Stimulated activated CD8-positive, alpha-beta memory T cell treated with anti-CD3 and anti-CD28 coated beads, Interleukin-15, amount 100 ng/mL, for 24 hours (primary cell): ENCODE measurements at places on chromosomes 2 and 18.

GRCh38 chr2:101300836-101301235 lies 7.7 kb downstream of the RNF149 start:
- DNase-seq, result no peak

DNA sequence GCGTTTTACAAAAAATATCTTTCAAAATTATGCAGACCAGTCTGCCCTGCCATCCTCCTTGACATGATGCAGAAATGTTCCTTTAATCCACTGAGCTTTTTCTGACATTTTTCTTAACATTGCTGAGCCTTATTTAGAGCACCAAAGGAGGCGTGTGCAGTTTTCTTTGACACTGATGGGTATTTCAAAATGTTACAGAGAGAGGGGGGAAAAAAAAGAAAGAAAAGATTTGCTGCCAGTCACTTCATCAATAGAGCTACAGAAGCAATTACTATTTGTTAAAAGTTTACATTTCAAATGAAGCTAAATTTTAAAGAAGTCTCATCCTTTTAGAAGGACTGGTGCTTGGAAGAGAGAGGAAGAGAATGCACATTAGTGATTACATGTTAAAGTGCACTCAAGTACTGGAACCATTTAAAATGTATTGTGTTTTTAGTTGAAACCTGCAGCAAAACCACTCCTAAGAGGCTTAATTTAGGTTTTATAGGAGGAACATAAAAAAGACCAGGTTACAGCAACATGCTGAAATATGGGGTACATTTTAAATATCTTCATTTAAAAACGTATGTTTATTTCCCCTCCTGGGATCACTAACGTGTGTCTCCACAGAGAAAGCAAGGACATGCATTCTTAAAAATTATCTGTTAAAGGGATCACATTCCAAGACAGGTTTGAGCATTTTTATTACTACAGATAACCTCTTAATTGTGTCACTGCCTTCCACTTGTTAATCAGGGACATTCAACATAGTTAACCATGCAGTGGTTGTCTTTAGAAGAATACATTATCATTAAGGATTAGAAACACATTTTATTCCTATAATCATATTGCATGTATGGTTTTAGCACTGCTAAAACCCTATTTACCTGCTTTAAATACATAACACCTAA lies 258.4 kb downstream of the MEIS1 start:
- DNase-seq, result no peak

GRCh38 chr18:58659691-58660090 lies 11.6 kb upstream of the MALT1 start:
- DNase-seq, result no peak

DNA sequence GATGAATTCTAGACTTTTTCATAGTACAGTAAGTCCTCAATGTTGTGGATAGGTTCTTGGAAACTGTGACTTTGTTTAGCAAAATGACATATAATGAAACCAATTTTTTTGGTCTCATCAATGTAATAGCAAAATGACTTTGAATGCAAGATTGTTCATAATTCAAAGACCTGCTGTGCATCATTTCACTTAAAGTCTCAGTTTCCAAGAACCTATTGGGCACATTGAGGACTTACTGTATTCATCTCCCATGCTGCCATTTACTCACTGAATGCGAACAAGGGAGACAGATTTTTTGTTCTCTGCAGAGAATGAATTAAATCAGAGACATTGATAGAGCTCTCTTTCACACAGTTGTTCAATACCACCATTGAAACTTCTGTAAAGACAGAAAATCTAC lies 153.6 kb downstream of the TRABD2A start:
- DNase-seq, result no peak

DNA sequence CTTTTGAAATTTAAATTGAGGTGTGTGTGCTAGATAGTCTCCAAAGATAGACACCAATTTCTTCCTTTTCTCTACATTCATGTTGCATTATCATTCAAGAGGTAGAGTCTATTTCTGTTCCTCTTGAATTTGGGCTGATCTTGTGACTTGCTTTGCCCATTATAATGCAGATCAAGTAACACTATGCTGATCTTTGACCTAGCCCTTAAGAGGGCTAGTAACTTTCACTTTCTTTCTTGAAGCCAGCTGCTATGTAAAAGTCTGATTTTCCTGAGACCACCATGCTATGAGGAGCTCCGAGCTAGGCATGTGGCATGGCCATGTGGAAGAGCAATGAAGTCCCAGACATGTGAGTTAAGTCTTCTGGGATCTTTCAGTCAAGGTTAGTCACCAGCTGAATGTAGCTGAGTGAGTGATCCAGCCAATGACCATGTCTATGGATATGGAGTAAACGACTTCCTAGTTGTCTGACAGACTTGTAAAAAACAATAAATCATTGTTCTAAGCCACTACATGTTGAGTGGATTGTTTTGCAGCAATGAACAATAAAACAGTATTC lies 189.4 kb upstream of the CWC22 start:
- no peak for DNase-seq

- no peak for DNase-seq
Observed at GRCh38 chr2:215171151-215171550, 32.7 kb upstream of the ABCA12 start.

DNA sequence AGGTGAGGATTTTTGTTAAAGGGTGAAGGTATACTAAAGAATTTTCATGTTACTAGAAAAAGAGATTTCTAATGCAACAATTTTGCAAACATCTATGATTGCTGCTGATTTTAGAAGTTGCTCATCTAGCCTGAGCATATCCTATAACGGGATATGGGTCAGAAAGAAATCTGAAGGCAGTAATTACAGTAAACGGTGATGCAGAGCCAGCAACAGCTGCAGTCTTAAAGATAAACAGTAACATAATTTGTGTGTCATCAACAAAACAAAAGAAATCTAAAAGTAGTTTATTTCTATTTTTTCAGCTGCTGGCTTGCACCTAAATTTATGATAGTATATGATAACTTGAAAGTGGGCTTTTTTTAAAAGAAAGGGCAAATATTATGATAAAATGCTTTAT lies 215.7 kb downstream of the SLC4A10 start:
- DNase-seq, result no peak

- no peak for DNase-seq
Observed at GRCh38 chr2:42102591-42103450, 55.0 kb downstream of the PKDCC start.

DNA sequence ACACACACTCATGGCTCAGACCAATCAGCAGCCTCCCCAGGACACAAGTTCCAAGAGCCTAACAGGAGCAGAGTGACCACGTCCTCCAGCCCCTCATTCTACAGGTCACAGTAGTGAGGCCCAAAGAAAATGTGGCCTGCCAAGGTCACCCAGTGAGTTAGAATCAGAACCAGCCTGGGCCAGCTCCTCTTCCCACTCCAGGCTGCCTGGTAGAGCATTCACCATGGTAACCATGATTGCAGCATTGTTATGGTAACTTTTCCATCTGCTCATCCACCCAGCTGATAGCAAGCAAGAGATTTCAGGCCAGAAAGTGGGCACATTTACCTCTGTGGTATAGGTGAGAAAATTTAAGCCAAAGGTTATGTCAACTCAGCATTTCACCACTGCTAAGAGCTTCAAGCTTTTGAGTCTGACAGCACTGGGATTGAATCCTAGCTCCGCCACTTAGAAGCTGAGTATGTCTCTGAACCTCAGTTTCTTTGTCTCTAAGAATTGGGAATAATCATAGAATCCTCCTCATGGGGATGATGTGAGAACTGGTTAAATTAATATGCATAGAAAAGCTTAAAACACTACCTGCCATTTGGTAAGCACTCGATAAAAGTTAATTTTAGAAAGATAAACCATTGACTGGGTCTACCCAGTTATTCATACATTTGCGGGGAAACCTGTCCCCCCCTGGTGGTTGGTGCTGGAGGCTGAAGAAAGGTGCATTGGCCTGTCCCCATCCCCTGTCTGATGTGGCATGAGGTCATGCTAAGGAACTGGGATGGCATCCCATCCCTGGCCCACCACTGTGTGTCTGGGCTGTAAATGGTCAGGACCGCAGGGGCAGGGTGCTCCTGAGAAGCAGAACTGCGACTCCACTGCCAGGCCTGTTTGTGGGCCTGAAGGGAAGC lies 181.5 kb downstream of the KLHL29 start:
- no peak for DNase-seq

DNA sequence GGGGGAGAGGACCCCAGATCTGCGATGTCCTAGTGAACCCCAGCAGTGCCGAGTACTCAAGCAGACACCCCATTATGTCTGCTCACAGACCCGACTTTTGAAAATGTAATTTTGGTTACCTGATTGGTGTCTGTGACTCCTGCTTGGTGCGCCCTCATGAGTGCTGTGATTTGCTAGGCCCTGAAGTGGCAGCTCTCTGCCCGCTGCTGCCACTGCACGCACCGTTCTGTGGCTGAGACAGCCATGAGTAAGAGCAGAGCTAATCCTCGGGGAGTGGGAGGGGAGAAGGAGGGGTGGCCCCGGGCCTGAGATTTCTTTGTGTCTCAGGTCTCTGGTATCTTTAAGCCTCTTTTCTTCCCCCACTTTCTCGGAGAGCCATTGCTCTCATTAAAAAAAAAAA lies 18.2 kb downstream of the FHOD3 start:
- DNase-seq, result no peak

GRCh38 chr2:232076736-232077135 lies 115.2 kb downstream of the DIS3L2 start:
- DNase-seq, result no peak

GRCh38 chr2:34736482-34736881 lies 1137.4 kb upstream of the FAM98A start:
- DNase-seq, result no peak

- no peak for DNase-seq
Observed at GRCh38 chr2:7612969-7613368, 695.8 kb downstream of the RNF144A start.

- no peak for DNase-seq
Observed at GRCh38 chr2:135783439-135783838, 41.8 kb downstream of the UBXN4 start.

DNA sequence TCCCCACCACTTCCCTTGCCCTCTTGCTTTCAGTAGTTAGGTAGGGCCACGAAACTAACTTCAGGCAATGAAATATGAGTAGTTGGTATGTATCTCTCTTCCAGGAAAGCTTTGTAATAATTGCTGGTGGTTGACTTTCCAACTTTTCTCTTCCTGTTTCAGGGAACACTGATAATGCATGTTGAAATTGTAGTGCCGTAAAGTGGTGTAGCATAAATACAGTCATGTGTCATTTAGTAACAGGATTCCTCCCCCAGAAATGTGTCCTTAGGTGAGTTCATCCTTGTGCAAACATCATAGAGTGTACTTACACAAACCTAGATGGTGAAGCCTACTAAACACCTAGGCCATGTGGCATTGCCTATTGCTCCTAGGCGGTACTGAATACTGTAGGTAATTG lies 429.2 kb downstream of the PID1 start:
- DNase-seq, result no peak

DNA sequence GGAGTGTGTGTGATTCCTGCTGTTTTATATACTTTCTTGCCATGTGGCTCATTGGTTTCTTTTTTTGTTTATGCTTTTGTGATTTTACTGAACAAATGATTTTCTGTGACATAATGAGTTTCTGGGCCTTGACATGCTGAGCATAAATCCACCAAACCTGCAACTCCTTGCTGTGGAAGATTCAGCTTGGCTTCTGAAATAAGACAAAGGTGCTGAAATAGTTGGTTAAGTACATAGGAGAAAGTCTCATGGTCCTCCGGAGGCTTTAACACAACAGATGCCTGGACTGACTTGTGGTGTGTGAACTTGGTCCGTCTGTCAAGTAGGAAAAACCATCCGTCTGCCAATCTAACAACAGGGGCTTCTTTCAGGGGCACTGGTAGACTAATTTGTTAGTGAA lies 315.3 kb upstream of the CXCR4 start:
- DNase-seq, result no peak

DNA sequence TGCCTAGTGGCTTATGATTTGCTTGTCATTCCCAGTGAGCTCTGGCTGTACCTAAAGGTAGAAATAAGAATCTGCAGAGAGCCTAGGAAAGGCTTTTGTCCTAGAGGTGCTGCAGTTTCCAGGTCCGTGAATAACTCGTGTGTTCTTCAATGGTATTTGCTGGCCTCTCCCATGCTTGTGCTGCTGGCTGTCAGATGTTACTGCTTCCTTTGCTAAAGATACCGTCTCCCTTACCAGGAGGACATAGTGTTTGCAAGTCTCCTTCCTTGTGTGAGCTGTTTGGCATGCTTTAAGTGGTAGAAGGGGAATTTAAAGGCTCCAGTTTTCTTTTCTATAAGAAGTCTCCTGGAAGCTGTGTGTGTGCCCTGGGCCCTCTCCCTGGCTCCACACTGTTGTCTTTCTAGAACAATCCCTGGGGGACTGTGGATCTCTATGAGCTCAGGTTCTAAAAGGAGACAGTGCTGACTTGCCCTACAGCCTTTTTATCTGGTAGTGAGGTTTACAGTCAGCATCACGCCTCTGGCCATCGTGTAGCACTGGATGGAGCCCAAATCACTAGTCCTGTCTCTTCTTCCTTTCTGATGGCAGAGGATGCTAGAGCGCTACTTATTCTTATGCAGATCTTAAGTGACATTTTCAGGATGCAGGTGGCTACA lies 65.8 kb downstream of the RNF144A start:
- DNase-seq, result no peak

DNA sequence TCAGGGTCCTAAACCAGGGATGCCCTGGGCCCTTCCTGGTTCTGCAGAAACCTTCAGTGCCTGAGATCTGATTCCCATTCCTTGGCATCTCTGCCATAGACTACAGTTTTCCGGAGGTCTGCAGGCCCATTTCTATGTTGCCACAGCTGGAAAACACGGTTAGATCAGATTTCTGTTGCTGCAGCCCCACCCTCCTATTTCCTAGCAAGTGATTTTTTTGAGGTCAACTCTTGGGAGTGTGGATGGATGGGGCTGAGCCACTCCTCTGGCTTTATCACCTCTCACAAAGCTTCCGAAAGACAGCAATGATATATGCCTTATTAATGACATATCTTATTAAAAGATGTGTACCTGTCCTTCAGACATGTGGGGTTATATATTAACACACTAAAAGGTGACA lies 56.3 kb downstream of the ZAP70 start:
- DNase-seq, result no peak

DNA sequence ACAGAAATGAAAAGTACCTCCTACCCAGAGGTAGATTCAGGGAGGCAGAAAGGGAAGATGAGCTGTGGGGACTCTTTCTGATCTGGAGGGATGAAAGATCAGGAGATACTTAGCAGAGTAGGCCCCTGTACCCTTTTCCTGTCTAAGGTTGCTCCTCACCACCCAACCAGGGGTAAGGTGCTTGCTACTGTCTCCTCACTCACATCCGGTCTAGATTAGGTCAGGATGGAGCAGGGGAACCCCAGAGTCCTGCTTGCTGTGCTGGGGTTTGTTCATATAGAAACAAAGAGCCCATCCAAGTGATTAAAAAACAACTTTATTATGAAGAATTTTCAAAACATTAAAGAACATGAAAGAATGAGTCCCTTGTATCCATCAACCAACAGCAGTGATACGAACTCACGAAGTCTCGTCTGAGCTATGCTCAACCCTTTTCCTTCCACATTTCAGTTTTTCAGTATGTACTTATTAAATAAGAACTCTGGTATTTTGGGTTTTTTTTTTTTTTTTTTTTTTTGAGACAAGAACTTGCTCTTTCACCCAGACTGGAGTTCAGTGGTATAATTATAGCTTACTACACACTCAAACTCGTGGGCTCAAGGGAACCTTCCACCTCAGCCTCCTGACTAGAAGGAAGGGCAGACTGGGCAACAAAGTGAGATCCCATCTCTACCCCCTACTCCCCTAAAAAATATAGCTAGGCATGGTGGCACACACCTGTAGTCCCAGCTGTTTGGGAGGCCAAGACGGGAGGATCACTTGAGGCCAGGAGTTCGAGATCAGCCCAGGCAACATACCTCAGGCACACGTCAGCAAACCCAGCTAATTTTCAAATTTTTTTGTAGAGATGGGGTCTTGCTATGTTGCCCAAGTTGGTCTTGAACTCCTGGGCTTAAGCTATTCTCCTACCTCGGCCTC lies 28.5 kb upstream of the MCFD2 start:
- peak; percentile 5 for DNase-seq
